Skeletal muscle cell (primary cell): ENCODE measurements at places on chromosomes 7 and 10.

DNA sequence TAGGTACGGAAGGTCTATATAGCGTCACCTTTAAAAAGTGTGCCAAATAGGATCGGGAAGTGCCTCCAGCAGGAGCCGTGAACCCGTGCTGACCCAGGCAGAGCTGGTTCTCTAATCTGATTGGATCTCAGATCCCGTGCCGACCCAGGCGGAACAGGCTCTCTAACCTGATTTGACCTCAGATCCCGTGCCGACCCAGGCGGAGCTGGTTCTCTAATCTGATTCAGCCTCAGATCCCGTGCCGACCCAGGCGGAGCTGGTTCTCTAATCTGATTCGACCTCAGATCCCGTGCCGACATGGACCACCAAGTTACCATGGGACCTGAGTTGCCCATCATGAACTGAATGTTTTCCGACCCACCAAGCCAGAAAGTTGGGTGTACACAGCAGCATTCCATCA is 463.9 kb downstream of the PTPRN2 start:
- no peak for DNase-seq

- no peak for DNase-seq
Observed at GRCh38 chr10:85961073-85961472, 405.5 kb downstream of the GRID1 start.

DNA sequence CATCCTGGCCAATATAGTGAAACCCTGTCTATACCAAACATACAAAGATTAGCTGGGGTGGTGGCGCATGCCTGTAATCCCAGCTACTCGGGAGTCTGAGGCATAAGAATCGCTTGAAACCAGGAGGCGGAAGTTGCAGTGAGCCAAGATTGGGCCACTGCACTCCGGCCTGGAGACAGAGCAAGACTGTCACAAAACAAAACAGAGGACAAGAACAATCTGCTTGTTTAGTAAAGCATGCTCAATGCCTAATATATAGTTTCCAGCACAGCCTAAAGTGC is 1.8 kb upstream of the SEC24C start:
- DNase-seq = no peak

DNA sequence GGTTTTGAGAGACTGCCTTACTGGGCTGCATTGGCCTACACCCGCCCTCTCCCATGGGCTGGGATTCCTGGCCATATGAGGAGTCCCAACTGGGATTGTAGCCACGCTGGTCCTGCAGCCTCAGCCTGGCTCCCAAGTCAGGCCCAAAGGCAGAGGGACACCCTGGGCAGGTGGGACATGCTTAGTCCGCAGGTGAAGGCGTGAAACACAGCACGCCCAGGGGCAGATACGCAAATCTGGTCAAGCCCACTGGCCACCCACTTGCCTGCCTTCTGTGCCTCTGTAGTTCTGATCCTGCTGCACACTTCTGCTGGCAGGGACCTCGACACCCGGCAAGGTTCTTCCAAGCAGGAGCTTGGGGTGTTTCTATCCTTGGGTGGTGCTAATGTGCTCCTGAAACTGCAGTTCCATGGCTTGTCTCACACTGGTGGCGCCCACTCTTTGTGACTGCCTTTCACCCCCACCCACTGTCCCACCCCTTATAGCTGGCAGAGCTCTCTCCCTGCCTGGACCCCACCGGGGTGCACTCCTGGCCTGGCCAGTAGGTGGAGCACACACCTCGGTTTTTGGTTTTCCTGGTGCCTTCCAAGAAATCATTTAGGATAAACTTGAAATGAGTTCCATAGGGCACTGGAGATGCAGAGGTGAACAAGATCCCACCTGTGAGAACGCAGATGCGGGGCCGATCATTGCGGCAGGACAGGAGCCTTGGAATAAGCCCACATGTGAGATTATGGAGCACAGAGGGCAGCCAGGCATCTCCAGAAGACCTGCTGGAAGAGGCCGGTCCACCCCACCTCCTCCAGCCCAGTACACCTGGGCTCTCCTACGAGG is 47.9 kb downstream of the MKI67 start:
- no peak for DNase-seq

DNA sequence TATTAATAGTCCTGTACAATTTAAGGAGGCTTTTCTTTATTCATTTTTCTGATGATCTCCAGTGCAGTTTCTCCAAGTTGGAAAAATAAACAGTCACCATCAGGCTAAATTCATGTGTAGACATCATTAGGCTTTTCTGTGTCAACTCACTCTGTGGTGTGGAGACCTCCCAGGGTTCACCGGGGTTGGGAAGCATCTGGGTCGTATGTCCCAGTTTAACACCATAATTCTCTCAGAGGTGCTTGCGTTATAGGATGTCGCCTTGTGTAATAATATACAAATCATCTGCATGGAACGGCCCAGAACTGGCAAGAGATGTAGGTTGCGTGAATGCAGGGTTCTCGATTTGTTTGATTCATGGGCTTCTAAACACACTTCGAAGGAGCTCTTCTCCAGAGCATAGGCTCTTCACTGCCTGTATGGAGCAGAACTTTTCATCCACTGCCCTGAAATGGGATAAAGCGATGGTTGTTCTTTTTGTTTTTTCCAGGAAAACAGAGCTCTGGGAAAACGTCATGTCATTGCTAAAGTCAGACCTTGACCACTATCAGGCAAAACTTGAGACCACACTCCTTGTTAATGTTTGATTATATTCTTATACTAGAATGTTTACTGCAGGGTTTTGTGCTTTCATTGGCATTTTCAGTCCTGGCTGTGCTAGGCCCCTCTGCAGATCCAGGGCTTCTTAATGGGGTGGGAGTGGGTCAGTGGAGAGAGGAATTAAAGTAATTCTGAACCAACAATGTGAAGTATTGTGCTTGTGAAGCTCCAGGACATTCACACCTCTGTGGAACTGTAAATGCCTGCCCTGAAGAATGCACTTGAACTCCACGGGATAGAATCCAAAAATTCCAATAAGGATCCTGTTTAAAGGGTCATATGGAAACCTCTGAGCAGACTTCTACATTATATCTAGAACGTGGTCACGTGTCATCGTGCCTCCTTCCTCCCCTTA is 172.8 kb downstream of the TRIL start:
- no peak for DNase-seq

DNA sequence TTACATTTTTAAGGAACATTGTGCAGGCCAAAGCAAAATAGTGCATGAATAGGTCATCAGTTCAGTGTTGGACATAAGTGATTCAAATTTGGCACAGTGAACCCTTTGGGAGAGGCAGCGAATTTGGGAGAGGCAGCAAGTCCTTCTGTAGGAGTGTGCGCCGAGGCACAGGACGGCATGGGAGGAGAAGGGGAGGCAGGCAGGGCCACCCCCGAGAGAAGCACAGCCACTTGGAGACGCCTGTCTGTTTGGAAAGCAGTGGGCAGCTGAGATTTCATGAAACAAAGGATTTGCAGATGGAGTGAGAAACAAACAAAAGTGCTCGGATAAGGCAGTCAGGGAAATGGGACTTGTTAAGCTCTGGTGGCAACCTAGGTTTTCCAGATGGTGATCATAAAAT is 30.6 kb downstream of the VIPR2 start:
- no peak for DNase-seq

GRCh38 chr10:17698696-17699095 is 53.3 kb upstream of the TMEM236 start:
- no peak for DNase-seq

DNA sequence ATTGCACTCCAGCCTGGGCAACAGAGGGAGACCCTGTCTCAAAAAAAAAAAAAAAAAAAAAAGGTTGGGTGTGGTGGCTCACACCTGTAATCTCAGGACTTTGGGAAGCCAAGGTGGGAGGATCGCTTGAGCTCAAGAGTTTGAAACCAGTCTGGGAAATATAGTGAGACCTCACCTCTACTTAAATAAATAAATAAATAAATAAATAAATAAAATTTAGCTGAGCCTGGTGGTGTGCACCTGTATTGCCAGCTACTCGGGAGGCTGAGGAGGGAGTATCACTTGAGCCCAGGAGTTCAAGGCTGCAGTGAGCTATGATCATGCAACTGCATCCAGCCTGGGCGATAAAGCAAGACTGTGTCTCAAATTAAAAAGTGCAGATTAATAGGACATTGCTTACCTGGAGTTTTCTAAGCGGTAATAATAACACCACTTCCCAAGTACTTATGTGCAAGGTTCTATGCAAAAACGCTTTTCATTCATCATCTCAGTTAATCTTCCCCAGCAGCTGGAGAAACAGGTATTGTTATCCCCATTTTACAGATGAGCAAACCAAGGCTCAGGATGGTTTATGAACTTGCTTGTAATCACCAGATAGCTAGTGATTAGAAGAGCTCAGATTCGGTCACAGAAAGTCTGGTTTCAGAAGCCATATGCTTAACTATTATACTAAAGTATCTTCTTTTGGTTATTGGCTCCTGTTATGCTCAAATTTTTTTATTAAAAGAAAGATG is 196.5 kb upstream of the MKLN1 start:
- no peak for DNase-seq

DNA sequence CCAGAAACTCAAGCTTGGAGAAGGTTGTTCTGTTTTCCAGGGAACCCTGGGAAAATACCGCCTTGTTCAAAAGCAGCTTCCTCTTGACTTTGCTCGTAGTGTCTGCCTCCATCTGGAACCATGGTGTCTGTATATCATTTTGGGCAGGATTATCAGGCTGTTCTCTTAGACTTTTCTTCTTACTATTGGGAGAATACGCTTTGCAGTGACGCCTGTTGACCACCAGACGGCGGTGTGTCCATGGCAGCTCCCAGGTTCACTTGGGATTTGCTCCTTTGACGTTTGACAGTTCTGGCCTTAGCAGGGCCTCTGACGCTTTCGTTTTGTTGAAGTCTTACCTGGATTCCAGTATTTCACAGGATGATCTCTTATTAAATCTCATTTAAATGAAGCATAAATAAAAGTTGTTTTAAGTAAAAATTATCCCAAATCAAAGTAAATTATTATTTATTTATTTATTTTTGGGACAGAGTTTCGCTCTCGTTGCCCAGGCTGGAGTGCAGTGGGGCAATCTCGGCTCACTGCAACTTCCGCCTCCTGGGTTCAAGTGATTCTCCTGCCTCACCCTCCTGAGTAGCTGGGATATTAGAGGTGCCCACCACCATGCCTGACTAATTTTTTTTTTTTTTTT is 41.8 kb upstream of the GJD4 start:
- DNase-seq = no peak

DNA sequence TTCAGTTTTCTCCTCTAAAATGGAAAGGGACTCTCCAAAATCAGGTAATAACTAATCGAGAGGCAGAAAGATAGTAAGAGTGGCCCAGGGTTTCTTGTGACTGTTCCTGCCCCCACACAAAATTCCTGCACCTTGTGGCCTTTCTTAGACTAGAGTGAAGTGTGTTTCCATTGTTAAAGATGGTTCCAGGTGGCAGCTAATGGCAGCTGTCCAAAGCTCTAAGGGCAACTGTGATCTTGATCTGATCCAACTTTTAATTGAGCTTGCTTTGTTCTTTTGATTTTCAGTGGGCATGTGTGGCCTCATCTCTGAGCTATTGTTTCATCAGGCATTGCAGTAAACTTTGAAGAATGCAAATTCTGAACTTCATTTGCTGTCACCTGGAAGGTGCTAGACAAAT is 19.4 kb downstream of the ACSL5 start:
- DNase-seq = no peak

DNA sequence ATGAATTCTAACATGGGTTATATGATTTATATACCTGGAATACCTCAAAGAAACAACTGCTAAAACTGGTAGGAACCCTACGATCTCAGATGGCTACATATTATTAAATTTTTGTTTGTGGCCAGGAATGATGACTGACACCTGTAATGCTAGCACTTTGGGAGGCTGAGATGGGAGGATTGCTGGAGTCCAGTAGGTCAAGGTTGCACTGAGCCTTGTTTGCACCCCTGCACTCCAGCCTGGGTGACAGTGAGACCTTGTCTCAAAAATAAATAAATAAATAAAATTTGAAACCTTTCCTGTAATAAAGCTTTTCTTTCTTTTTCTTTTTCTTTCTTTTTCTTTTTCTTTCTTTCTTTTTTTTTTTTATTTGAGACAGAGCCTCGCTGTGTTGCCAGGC is 61.2 kb downstream of the MPLKIP start:
- no peak for DNase-seq

DNA sequence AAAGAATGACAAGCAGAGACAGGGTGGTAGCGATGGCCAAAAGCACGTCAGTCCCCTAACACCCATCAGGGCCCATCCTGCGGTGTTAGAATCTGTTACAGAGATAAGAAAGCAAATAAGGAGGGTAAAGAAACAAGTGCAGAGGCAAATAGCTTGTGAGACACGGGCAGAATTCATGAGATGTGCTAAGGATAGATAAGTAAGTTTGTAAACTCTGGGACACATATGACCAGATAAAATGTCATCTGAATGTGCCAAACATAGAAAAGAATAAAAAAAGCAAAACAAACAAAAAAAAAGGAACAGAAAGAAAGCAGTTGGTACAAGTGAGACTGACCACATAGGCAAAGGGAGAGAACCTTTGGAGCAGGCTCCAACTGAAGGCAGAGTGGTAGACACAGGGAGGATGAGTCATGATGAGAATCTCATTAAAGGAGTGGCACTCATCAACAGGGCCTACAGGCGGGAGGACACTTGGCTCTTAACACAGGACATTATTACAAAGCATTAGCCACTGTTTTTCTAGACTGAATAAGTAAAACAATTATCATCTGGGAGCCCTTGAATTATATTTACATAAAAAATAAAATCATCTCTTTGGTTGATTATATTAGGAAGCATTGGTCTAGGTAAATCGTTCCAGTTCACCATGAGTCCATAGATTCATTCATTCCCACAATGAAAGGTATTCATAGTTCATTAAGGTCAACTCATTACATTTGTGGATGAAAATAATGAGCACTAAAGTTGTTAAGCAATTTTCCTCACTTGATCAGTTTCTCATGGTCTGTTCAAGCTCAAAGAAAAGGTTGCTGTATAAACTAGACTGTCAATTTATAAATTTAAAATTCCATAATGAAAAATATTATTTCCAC is 21.5 kb upstream of the EPHB6 start:
- no peak for DNase-seq

DNA sequence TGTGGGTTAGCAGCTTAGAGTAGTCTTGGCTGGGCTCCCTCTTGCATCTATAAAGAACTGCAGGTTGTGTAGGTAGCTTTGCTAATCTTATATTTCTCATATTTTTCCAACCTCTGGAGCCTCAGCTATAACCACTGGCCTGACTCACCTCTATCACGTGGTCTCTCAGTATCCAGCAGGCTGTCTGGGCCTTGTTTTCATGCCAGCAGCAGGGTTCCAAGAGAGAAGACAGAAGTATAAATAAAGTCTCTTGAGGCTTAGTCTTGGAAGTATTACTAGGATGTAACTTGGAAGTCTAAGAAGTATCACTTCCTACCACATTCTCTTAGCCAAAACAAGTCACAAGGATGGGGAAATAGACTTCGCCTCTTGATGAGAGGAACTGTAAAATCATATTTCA is 73.3 kb downstream of the WIPF3 start:
- DNase-seq = no peak

GRCh38 chr10:112176543-112176942 is 7.0 kb downstream of the GPAM start:
- DNase-seq = no peak

- DNase-seq = peak; percentile 49
Observed at GRCh38 chr7:140079121-140079536, 16.4 kb upstream of the PARP12 start.

DNA sequence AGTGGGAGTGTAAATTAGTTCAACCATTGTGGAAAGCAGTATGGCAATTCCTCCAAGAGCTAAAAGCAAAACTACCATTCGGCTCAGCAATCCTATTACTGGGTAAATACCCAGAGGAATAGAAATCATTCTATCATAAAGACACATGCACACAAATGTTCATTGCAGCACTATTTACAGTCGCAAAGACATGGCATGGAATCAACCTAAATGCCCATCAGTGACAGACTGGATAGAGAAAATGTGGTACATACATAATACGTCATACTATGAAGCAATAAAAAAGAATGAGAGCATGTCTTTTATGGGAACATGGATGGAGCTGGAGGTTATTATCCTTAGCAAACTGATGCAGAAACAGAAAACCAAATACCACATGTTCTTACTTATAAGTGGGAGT is 876.5 kb upstream of the LRRTM3 start:
- no peak for DNase-seq
